ENCODE measurements at places on chromosomes 5 and 9.
A peak's percentile ranks its signal among the peaks of the same experiment; 100 is the strongest.

- H3K4me1 ChIP-seq = no peaks in the 10 kb centered on the region
- no peaks in the 10 kb centered on the region for H3K27me3 ChIP-seq
- no peaks in the 10 kb centered on the region for H3K36me3 ChIP-seq
- no peak overlapping the region for H3K27ac ChIP-seq
Measured at GRCh38 chr5:2622866-2623265, 128.6 kb downstream of the IRX2 start.

DNA sequence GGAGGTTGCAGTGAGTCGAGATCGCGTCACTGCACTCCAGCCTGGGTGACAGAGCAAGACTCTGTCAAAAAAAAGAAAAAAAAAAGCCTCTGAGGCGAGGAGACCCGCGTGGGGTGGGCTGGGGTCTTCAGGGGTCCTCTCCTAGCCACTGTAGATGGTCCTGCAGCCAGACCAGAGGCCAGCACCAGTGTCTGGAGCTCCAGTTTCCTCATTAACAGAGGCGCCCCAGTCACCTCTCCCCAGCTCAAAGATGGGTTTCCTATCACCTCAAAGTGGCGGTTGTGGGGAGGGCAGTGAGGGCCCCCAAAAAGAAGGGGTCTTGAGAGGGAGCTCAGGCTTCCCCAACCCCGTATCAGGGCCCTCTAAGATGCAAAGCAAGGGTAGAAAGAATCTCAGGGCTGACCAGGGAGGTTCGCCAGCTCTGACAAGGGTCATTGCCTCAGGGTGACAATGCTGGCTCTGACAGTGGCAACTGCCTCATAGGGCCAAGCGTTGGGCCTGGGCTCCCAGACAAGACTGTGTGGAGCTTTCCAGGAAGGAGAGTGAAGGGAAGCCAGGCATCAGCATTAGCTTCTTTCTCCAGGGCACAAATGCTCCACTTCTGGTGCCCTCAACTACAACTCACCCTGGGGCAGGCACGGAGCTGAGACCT is 15.0 kb downstream of the STK10 start:
- peaks cover 32% of the 10 kb centered on the region for H3K4me1 ChIP-seq
- no peak overlapping the region for H3K4me3 ChIP-seq
- H3K27me3 ChIP-seq = no peaks in the 10 kb centered on the region
- peak overlapping the region; percentile 19 for H3K27ac ChIP-seq
- DNase-seq = no peak

DNA sequence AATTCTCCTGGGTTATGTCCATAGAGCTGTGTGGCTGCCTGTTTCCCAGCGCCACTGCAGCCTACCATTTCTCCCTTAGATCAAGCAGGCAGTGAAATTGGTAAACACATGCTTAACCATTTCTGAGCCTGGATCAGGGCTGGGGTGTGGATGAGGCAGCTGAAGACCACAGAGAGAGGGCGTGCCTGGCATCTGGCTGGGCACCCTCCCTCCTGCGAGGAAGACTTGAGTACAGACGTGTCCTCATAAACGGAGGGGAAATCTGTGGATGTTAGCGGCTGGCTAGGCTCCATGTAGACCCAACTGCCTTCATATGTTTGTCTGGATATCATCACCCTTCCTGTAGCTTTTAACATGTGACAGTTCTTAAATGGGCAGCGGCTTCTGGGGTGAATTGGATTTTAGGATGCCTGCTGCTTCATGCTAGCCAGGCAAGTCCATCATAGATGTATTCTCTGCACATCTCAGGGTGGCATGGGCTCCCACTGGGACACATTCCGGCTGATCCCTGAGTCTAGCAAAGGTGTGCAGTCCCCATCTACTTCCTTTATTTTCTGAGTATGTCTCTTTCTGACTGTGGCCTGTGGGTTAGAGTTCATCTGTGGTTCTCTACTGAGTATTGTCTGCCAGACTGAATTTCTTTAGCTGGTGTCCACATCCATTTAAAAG is 11.0 kb downstream of the RGS3 start:
- H3K36me3 ChIP-seq = no peaks in the 10 kb centered on the region
- H3K4me1 ChIP-seq = peaks cover 12% of the 10 kb centered on the region
- H3K27ac ChIP-seq = no peak overlapping the region
- no peak overlapping the region for H3K4me3 ChIP-seq
- DNase-seq = no peak

- no peaks in the 10 kb centered on the region for H3K27me3 ChIP-seq
- no peak overlapping the region for H3K4me3 ChIP-seq
Measured at GRCh38 chr5:15904899-15905830, 274.4 kb downstream of the MARCHF11 start.

GRCh38 chr5:74516211-74516636 is 124.3 kb downstream of the ENC1 start:
- H3K27me3 ChIP-seq = no peaks in the 10 kb centered on the region
- no peaks in the 10 kb centered on the region for H3K4me1 ChIP-seq
- no peak for DNase-seq
- no peak overlapping the region for H3K27ac ChIP-seq
- H3K36me3 ChIP-seq = no peaks in the 10 kb centered on the region
- no peak overlapping the region for H3K4me3 ChIP-seq

- no peaks in the 10 kb centered on the region for H3K27me3 ChIP-seq
- no peaks in the 10 kb centered on the region for H3K36me3 ChIP-seq
- H3K27ac ChIP-seq = peak overlapping the region; percentile 10
- H3K4me1 ChIP-seq = no peaks in the 10 kb centered on the region
- no peak overlapping the region for H3K4me3 ChIP-seq
- no peak for DNase-seq
Measured at GRCh38 chr5:40571729-40572128, 108.0 kb upstream of the PTGER4 start.

GRCh38 chr9:127846443-127847177 is 7.8 kb downstream of the ENG start:
- peaks cover 6% of the 10 kb centered on the region for H3K4me1 ChIP-seq
- no peaks in the 10 kb centered on the region for H3K27me3 ChIP-seq
- peak overlapping the region; percentile 62 for H3K27ac ChIP-seq
- no peak for DNase-seq

- no peak overlapping the region for H3K27ac ChIP-seq
- H3K36me3 ChIP-seq = peaks cover 16% of the 10 kb centered on the region
- H3K27me3 ChIP-seq = no peaks in the 10 kb centered on the region
- no peak overlapping the region for H3K4me3 ChIP-seq
- DNase-seq = no peak
Measured at GRCh38 chr9:3479514-3480352, 46.1 kb downstream of the RFX3 start.

GRCh38 chr9:135701959-135702721 is at the start of gene KCNT1:
TSS of gene KCNT1 (plus strand) at chr9:135702185. CDS start at chr9:135702259, 74 bp downstream.
- H3K36me3 ChIP-seq = no peaks in the 10 kb centered on the region
- H3K27ac ChIP-seq = no peak within 1 kb of the TSS
- DNase-seq = peak; percentile 70

GRCh38 chr9:110933350-110934001 is 104.8 kb downstream of the LPAR1 start:
- no peaks in the 10 kb centered on the region for H3K36me3 ChIP-seq
- H3K27me3 ChIP-seq = no peaks in the 10 kb centered on the region
- DNase-seq = no peak
- H3K27ac ChIP-seq = no peak overlapping the region
- H3K4me1 ChIP-seq = no peaks in the 10 kb centered on the region
- H3K4me3 ChIP-seq = no peak overlapping the region

- H3K36me3 ChIP-seq = no peaks in the 10 kb centered on the region
Measured at GRCh38 chr5:164119806-164120447, 614.5 kb downstream of the MAT2B start.
